T1000 (cell line): ENCODE measurements at places on chromosomes 5 and 9.

GRCh38 chr9:2859776-2860379 lies 16.0 kb upstream of the PUM3 start:
- peak; percentile 4 for DNase-seq

GRCh38 chr5:39412721-39413394 lies 11.9 kb downstream of the DAB2 start:
- no peak for DNase-seq

GRCh38 chr5:2912741-2913140 lies 161.3 kb upstream of the IRX2 start:
- no peak for DNase-seq

- peak; percentile 16 for DNase-seq
Observed at GRCh38 chr9:136546697-136547501, 1.1 kb upstream of the NOTCH1 start.

GRCh38 chr9:17057729-17058128 lies 77.1 kb upstream of the CNTLN start:
- no peak for DNase-seq
